ENCODE measurements at places on chromosomes 1 and 21.

GRCh38 chr1:100051401-100051800 is 81.3 kb downstream of the SASS6 start:
- DNase-seq = no peak

DNA sequence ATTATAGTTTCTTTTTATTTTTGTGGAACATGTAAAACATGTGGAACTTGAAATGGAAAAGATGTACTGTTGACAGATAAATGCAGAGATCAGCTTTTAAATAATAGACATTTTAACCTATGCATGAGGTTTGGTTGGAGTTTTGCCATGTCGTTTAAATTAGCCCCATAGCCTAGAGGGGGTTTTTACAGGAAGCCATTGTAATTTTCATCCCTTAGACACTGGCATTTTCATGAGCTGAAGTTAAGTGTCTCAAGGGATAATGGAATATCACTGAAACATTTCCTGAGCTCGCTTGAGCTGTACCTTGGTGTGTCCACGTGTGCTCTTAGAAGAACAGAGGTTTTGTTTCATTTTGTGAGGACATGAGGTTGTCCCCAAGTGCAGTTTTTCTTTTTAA is 54.2 kb downstream of the HMCN1 start:
- no peak for DNase-seq

- no peak for DNase-seq
These were observed 11.1 kb downstream of the LRRC3 start for GRCh38 chr21:44466351-44466954.

DNA sequence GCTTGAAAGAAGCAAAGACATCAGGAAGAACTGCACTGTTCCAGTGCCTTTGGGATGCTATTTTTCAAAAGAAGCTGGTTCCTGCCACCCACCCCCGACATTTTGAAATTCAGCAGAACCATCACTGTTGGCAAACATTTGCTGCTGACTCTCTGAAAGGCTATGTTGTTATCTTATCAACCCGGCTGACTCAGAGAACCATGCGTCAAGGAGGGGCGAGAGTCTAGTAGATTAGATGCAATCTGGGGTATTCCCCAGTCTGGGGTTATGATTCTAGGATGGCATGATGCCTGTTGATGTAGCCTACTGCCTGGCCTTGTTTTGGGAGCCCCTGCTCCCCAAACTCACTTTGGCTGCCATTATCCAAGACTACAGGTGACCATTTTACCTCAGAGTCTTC is 267.8 kb upstream of the RUNX1 start:
- no peak for DNase-seq

GRCh38 chr21:34878501-34878900 is 170.6 kb downstream of the RUNX1 start:
- no peak for DNase-seq

GRCh38 chr21:33761441-33762036 is 119.2 kb downstream of the ITSN1 start:
- no peak for DNase-seq

DNA sequence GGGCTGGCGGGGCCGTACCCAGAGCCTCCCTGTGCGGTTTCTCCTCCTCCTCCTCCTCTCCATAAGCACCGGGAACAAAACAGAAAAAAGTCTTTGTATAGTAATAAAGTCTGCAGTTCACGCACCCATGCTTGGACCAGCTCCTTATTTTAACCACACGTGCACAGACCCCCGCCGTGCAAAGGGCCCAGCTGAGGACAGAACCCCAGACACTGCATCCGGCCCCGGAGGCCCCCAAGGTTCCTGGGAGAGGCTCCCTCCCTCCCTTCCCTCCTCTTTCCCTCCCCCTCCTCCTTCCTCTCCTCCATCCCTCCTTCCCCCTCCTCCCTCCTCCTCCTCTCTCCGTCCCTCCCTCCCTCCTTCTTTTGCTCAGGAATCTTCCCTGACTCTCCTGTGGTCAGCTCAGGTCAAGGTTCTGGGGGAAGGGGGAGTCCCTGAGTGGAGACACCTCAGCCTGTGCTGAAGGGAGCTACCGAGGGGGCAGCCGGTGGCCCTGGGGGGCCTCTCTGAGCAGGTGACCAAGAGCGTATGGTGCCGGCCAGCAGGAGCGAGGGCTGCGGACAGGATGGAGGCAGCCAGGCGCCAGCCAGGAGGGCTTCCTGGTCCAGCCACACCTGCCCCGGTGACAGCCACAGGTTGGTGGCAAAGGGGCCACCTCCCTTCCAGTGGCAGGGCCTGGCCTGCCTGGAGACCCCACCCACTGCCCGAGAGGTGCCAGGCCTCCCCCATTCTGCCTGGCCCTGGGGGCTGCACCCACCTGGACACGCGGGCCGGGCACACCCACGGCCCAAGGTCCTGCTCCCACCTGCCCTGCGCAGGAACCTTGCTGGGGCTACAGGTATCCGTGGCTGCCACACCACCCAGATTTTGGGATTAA is 3.2 kb upstream of the TTLL10 start:
- DNase-seq = no peak

- no peak for DNase-seq
These were observed 99.2 kb upstream of the MROH9 start for GRCh38 chr1:170836141-170836540.

GRCh38 chr1:7278827-7279765 is 492.0 kb upstream of the VAMP3 start:
- no peak for DNase-seq

- DNase-seq = no peak
These were observed 240.2 kb downstream of the ST6GALNAC3 start for GRCh38 chr1:76314730-76315129.

DNA sequence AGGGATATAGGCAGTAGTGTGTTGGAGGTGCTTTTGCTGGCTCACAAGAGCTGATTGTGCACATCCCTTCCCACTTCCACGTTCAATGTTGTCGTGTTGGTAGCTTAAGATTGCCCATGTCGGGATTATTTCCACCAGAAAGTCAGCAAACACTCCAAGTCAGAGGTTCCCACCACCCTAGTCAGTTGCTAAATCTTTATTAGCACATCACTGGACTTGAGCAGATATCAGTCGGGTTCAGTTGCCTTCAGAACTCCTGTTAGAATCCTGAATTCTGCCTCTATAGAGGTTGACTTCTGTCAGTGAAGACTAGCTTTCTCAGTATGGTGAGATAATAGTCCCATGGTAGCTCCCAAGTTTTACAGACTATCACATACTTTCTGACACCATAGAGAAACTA is 10.5 kb downstream of the AGL start:
- no peak for DNase-seq

- DNase-seq = no peak
These were observed 32.1 kb downstream of the RABGAP1L start for GRCh38 chr1:174191349-174191862.

DNA sequence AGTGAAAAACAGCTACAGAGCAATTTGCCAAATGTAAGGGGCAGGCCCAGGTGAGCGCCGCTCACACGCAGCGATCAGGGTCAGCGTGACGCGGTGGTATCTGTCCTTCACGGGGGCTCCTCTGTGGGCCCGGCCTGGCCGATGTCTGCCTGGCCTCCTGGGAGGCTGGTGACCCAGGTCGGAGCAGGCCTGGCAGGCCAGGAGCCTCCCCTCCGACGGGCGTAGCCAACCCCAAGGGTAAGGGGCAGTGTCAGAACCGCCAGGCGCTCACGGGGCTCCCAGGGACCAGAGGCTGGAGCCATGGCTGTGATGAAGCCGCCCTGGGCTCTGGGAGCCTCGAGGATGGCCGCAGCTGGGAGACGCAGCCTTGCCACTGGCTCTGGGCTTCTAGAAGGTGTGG is 72.1 kb downstream of the MORN1 start:
- no peak for DNase-seq

DNA sequence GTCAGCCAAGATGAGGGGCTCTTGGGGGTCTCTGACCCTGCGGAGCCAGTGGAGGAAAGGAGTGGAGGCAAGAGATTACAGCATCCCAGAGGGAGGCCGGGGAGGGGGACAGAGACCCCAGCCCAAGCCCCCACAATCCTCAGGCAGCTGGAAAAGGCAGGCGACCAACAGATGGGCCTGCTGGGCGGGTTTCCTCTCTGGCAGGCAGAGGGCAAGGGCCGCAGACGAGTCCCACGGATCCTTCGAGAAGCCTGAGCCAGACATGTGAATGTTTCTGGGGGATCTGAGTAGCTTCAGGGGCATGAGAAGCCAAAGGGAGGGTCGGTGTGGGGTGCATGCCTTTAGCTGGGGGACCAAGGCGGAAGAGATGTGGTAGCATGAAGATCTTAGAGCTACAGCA is 2.1 kb upstream of the PLEKHA6 start:
- DNase-seq = no peak

- DNase-seq = no peak
These were observed 12.0 kb downstream of the PKP1 start for GRCh38 chr1:201295346-201295745.

GRCh38 chr1:93798291-93798690 is 80.7 kb downstream of the DNTTIP2 start:
- no peak for DNase-seq

- no peak for DNase-seq
These were observed 356.4 kb downstream of the PTPRU start for GRCh38 chr1:29592731-29593130.

DNA sequence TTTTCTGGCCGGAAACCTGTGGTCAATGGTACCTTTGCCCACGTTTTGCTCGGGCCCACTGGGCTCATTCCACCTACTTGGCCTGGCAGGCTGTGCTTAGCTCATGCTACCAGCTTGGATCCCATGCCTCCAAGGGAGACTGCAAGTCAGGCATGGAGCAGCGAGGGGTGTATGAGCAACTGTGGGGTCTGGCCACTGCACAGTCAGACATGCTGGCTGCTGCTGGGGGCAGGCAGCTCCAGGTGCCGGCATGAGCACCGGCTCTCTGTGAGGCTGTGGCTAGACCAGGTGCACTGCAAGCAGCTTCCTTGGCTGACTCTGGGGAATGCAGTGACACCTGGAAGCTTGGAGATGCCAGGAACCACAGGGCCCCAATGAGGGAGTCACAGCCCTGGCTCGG is 161.1 kb upstream of the DUSP10 start:
- DNase-seq = no peak

GRCh38 chr1:177561436-177561835 is 390.7 kb downstream of the BRINP2 start:
- no peak for DNase-seq

DNA sequence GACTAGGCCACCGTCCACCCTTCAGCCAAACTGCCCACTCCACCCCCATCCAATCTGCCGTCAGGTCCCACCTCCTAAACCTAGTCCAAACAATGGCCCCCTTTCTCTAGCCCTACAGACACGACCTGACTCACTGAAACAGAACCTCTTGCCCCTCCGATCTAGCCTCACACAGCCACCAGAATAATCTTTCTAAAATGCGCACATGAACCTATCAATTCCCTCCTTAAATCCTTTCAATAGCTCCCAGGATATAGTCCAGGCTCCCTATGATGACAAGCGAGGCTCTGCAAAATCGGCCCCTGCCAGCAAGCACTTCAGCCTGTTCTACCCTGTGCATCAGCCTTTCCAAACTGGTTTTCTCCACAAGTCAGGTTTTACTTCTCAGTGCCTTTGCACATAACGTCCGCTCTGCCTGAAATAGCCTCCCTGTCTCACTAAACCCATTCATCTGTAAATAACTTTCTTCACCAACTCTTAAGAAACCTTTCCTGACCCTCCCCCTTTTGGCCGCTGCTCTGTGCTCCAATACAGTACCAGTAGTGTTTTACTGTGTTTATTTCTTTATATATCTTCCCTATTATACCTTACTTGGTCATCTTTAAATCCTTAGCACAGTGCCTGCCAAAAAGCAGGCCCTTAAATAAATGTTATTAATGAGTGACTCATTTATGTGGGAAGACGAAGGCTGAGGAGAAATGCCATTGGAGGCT is 9.0 kb upstream of the CDC20 start:
- DNase-seq = no peak

DNA sequence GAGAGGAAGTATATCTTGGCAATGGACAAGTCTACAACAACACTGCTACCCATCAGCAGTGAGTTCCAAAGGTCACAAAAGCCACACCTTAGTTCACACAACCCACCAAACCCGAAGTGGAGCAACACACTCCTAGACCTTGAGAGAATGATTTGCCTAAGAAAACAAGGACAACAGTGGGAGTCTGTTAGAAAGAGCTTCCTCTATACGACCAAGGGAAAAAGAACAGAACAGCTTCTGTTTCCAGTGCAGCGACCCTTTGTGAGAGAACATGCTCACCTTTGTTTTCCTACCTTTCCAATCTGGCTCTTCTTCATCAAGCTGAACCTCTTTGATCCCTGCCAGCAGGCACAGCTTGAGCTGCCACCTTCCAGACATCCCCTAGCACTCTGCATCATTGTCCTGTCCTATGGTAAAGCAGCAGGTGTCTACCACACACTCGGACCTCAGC is 56.7 kb upstream of the PALMD start:
- DNase-seq = no peak

GRCh38 chr1:4083231-4084047 is 183.4 kb upstream of the C1orf174 start:
- no peak for DNase-seq

DNA sequence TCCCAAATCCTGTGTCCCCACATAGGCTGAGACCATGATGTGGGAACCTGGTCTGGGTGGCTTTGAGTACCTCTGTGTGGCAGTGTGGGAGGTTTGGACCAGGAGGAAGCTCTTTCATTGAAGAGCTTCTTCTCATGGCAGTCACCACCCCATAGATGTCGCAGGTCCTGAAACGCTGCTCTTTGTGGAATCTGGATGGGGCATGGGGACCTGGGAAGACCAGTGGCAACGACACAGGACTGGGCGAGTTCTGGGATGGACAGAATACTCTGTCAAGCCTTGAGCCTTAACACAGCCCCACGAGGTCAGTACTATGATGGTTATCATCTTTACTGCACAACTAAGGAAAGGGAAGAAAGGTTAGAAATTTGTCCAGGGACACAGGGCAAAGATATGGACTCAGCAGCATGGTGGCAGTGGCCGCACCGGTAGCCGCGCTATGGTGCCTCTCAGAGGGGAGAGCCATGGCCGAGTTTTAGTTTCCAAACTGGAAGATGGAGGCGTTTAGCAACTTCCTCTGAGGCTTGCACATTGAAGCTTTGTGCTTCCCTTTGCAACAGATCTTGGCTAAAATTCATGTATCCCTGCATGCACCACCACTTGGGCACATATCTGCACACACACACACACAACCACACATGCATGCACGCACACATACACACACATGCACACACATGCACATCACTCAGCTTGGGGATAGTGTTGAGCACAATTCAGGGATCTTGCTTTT is 117.7 kb upstream of the C1orf174 start:
- no peak for DNase-seq

DNA sequence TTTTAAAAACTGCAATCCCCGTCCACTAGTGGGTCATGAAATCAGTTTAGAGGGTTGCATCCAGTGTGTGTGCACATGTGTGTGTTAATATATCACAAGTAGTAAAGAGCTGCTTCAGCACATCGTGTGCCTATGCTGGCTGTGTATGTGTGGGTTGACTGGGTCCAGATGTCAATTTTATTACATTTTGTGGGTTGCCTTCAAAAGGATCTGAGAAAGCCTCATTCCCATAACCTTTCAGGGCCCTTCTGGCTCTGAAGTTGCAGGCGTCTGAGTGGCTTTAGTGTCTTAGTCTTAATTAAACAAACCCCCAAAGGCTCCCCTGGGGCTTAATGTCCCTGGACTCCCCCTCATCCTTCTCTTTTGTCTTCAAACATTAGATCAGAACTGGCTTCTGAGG is 19.8 kb downstream of the PLA2G2D start:
- no peak for DNase-seq

Data from hippocampal formation (tissue), 2 donors.